WTC11 (cell line): ENCODE measurements at places on chromosomes 6 and 20. TPM values are rescaled to one million over a fixed set of nuclear protein-coding genes. Genes with fewer than 3 reads are reported as not detected.

GRCh38 chr6:33772082-33772830 lies 16.7 kb downstream of the LEMD2 start:
- DNase-seq: no peak

GRCh38 chr20:12383821-12384220 lies 466.1 kb downstream of the BTBD3 start:
- DNase-seq: no peak

- DNase-seq: no peak
These were observed 72.4 kb upstream of the TBC1D7 start for GRCh38 chr6:13400772-13401171.

Gene ATAT1
- total RNA-seq: 19.3 to 21.7 TPM (median 20.3 TPM) in 3 replicates

DNA sequence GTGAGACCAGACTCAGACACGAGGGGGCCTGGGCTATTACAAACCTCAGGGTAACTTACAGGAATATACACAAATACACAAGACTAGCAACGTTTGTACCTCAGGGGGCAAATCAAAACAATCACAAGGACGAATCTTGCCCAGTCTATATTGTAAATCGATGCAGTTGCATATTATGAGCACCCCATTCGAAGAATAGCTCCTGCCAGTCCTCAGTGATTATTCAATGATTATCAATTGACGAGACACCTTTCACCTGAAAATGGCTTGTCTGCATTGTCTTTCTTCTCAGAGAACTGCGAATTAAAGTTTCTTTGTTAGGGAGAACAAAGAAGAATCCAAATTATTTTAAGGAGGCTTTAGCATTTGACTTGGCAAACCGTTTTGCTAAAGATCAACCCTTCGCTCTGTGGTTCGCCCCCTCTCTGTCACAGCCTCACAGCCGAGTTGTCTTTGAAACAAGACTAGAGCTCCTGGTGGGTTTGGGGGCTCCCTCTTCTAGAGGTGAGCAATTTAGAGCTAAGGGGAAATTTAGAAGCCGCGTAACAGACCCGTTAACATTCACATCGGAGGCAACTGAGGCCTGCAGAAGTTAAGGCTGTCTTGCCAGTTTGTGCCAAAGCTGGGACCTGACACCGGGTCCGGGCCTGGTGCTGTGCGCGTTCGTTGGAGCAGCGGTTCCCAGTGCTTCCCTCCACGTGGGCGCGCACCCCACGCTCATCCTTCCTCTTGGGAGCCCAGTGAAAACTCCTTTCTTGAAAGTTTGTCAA lies 24.9 kb upstream of the MAP3K7 start:
- no peak for DNase-seq

Gene TSPO2
- total RNA-seq: not detected in 3 replicates

Gene GDAP1L1
- 7.5 to 10.3 TPM (median 8.8 TPM) in 3 replicates for total RNA-seq

Gene NFATC2
- 1.7 to 3.0 TPM (median 2.3 TPM) in 3 replicates for total RNA-seq

- no peak for DNase-seq
These were observed 4.5 kb downstream of the LRRC1 start for GRCh38 chr6:53799340-53799739.

DNA sequence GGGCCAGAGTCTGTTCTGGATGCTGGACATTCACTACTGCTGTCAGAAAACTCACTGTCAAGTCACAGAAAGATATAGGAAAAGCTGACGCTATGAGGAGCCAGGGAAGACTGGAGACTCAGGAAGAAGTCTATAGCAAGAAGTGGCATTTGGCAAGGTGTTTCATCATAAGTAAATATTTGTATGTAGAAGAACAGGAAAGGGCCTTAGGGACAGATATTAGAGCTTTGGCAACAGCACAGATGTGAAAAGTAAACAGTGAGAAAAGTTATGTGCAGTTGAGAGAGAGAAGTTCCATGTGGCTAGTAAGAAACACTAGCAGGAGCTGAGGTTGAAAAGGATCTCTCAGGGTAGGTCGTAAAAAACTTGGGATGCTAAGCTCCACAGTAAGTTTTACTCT lies 868.9 kb downstream of the PHF3 start:
- no peak for DNase-seq

- no peak for DNase-seq
These were observed 198.4 kb downstream of the SYNDIG1 start for GRCh38 chr20:24667689-24668383.

DNA sequence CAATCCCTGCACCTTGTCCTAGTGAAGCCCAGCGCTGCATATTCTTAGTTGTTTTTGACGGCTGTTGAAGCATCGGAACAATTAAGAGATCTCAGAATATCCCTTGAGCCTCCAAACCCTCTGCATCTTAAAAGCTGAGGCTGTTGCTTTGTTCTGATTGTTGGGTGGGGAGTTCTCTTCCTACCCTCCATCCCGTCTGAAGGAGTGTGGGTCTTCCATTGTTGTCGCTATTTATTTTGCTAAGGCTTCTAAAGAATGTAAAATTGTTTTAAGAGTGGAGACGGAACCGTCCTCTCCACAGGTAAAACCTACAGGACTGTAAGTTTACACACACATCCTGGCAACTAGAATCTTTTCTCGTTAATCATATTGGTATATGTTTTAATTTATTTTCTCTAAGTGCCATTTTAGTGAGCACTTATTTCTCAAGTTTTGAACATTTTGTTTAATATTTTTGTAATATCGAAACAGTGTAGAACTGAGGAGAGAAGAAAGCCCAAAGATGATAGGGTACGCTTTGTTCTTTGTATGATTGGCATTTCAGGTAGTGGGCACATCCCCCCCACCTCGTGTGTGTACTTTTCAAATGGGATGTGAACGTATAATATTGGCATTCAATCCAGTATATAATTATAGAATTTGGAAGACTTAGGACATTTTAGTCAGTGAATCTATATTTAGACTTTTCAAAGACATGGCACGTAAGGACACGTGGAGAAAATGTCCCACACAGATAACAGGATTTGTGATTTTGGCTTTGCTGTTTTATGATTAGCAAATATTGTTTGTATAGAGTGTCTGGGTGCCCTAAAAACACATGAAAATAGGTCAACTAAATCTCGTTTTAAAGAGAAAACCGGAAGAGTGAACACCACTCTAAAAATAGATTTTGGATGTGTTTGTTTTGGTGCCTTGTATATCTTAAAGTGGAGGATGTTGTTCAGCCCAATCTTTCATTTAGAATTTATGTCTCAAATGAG lies 1.3 kb downstream of the RNF146 start:
- DNase-seq: no peak

Gene VGLL2
- 0.11 TPM in 1 of 3 replicates, not detected in the others for total RNA-seq

Gene DDR1
- 195 to 230 TPM (median 203 TPM) in 3 replicates for total RNA-seq

GRCh38 chr6:16704401-16705045 lies 56.7 kb downstream of the ATXN1 start:
- no peak for DNase-seq

DNA sequence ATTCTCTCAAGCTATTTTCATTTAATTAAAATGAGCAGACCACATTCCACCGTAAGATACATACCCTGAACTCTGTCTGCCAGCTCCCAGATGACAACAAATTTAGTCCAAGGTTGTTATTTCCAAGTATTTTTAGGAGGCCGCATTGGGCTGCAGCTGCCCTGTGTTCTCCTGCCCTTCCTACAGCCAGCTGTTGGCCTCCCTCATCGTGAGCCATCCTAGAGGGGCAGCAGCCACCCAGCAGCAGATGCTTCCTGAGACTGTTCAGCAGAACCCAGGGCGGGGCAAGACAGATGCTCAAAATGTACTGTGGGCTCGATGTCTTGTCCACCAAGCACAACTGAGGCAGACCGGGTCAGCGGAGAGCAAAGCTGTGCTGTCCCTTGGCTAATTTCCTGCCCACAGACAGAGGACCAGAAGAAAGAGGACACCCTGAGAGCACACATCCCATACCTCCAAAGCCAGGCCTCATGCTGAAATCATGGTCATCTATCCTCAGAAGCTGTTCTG lies 16.4 kb downstream of the GABRR1 start:
- no peak for DNase-seq

Gene RAD21L1
- 0.62 to 0.77 TPM (median 0.73 TPM) in 3 replicates for total RNA-seq

DNA sequence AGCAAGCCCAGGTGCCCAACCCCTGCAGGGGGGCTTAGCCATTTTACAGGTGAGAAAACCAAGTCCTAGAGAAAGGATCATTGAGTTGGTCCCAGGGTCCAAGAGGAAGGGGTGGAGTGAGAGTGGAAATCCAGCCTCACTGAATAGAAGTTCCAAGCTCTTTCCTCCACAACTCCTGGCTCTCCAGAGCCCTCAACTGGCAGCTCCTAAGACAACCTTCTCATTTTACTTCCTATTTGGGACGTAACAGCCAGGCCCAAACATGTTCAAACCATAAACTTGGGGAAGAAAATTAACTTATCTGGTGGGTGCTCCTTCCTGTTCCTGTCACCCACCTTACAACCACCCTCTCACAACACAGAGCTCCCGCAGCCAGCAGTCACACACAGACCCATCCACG lies 57.9 kb downstream of the PRND start:
- DNase-seq: no peak

Gene NHSL1
- 22.9 to 31.1 TPM (median 23.1 TPM) in 3 replicates for total RNA-seq

Gene COL21A1
- 4.4 to 5.5 TPM (median 4.4 TPM) in 3 replicates for total RNA-seq

Gene BPIFB4
- total RNA-seq: not detected in 3 replicates

GRCh38 chr6:169589293-169589692 lies 112.5 kb downstream of the WDR27 start:
- DNase-seq: no peak

GRCh38 chr6:148548065-148548748 lies 198.6 kb upstream of the UST start:
- no peak for DNase-seq

DNA sequence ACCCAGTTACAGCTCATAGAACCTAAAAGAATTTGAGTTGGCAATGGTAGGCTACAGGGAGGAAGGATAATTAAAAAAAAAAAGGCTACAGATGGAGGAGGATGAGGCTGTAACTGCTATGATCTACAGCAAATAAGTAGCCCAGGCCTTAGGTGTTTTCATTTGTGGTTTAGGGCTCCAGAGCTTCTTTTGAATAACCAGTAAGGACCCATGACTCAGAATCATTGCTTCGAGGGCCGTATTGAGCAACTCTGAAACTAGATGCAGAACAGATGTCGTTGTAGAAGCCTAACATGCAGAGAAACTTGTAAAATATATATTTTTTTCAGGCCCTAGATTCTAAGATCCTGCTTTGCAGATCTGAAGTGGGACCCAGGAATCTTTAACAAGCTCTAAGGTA lies 19.0 kb upstream of the ASIP start:
- DNase-seq: no peak

Gene GINS1
- 69.8 to 71.6 TPM (median 70.4 TPM) in 3 replicates for total RNA-seq

GRCh38 chr6:1380625-1381427 lies 8.6 kb upstream of the FOXF2 start:
- no peak for DNase-seq

DNA sequence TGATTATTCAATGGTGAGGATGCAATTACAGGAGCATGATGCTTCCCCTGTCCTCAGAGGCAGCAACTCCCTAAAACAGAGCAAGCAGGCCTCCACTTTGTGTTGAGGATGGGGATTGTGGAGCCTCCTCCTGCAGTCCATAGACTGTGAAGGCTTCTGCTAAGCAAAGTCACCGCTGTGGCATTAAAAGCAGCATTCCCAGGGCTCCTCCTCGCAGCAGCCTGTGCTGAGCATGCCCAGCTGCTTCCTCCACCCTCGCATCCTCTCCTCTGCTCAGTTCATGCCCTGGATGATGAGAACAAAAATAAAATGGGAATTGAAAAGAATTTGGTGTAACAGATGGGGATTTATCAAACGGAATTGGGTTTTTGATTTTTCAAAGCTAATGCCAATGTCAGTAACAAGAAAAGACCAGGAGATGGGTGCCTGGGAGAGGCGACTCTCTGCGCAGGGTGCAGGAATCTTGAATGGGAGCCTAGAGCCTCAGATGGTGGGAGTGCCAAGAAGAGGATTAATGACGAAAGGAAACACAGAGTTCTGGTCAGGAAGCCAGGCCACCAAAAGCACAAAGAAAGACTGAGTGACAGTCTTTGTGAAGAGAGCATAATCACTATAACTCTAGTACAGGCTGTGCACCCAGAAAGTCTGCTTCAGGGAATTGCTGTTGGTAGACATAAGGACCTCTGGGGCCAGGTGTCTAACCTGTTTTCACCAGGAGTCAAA lies 347.6 kb downstream of the TPBG start:
- DNase-seq: no peak

Gene DZANK1
- 6.1 to 8.2 TPM (median 7.7 TPM) in 3 replicates for total RNA-seq

Gene CD24
- 937 to 1,030 TPM (median 998 TPM) in 3 replicates for total RNA-seq

Gene GSTA1
- 0.48 to 0.90 TPM (median 0.89 TPM) in 3 replicates for total RNA-seq

GRCh38 chr6:85405175-85405852 lies 44.6 kb upstream of the NT5E start:
- no peak for DNase-seq

- no peak for DNase-seq
These were observed 54.0 kb downstream of the IL22RA2 start for GRCh38 chr6:137119196-137120104.

GRCh38 chr6:17905611-17906592 lies 81.5 kb downstream of the KIF13A start:
- no peak for DNase-seq

- peak; percentile 36 for DNase-seq
These were observed 54.4 kb downstream of the BMP7 start for GRCh38 chr20:57211908-57212533.

DNA sequence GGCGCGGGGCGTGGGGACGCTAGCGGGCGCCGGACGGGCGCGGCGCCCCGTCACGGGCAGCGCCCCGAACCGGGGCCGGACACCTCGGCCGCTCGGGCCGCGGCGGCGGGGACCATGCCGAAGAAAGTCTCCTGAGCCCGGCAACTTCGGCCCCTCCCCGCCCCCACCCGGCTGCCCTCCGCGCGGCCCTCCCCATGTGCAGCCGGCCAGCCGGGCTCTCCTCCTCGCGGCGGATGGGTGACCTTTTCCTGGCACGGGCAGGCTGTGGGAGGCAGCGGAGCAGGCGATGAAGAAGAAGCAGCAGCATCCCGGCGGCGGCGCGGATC lies 278 bp downstream of the UST start:
- peak; percentile 44 for DNase-seq

Gene BPIFA1
- total RNA-seq: not detected in 3 replicates
